ENCODE measurements at places on chromosomes 3 and 15. TPM values are rescaled to one million over a fixed set of nuclear protein-coding genes. Genes with fewer than 3 reads are reported as not detected.

GOLGA8G gene
- not detected for total RNA-seq

IGSF10 gene
- total RNA-seq, result under 0.01 TPM

TCF12 gene
- 89.1 TPM for total RNA-seq

CELSR3 gene
- total RNA-seq, result 0.73 TPM

TNFAIP8L3 gene
- total RNA-seq, result 21.5 TPM

XCR1 gene
- not detected for total RNA-seq

TUSC7 gene
- not detected for total RNA-seq

HRG gene
- not detected for total RNA-seq

ADAMTS9 gene
- total RNA-seq, result 2.2 TPM

PTX3 gene
- total RNA-seq, result 340 TPM

LDHAL6B gene
- total RNA-seq, result not detected

LRTM1 gene
- not detected for total RNA-seq

ZNF80 gene
- not detected for total RNA-seq

SLC22A13 gene
- 1.2 TPM for total RNA-seq

CSTA gene
- 3.3 TPM for total RNA-seq

NR1I2 gene
- total RNA-seq, result not detected

TGM4 gene
- total RNA-seq, result under 0.01 TPM

C3orf49 gene
- not detected for total RNA-seq

ARID3B gene
- total RNA-seq, result 1.1 TPM

CAPN3 gene
- total RNA-seq, result 1.5 TPM

MESP2 gene
- 1.1 TPM for total RNA-seq

CPN2 gene
- not detected for total RNA-seq

C2CD4A gene
- not detected for total RNA-seq

CCR9 gene
- not detected for total RNA-seq

AGBL1 gene
- total RNA-seq, result not detected

CHRFAM7A gene
- total RNA-seq, result not detected

SNX22 gene
- 0.39 TPM for total RNA-seq

HACL1 gene
- 22.8 TPM for total RNA-seq

HTR3E gene
- total RNA-seq, result not detected

All from subcutaneous preadipocyte (primary cell).